Body of pancreas (tissue), 4 donors: ENCODE measurements at places on chromosomes 11 and 22. TPM values are rescaled to one million over a fixed set of nuclear protein-coding genes. Genes with fewer than 3 reads are reported as not detected.

GRCh38 chr11:110711448-110711775 is 825 bp downstream of the ARHGAP20 start:
- no peak for DNase-seq

DNA sequence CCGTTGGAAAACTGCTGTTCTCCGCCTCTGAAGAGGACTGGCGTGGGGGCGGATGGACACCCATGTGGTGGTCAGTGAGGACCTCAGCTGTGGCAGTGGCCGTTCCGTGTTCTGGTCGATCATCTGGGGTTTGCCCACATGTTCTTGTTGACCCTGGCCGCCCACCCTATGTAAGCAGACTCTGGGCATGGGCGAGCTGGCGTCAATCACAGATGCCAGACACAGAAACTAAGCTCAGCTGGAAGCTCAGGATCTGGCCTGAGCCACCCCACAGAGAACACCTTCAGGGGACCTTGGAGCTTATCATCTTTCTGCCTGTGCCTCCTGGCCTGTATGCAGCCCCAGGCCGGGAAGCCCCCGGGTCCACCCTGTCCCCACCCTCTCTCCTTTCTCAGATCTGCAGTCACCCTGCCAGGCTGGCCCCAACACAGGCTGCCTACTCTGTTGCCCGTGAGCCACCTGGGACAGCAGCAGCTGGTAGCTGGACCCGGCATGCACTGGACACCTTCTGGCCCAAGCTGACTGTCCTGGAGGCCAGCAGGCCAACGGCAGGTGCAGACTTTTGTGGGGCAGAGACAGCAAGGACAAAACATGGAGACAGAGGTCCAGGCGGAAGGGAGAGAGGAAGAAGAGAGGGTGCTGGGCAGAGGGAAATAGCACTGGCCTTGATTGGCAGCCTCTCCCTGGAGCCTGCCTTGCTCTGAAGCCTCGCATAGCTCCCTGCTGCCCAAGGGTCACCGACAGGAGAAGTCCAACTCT is 91.5 kb downstream of the PHF21B start:
- no peak for DNase-seq

DNA sequence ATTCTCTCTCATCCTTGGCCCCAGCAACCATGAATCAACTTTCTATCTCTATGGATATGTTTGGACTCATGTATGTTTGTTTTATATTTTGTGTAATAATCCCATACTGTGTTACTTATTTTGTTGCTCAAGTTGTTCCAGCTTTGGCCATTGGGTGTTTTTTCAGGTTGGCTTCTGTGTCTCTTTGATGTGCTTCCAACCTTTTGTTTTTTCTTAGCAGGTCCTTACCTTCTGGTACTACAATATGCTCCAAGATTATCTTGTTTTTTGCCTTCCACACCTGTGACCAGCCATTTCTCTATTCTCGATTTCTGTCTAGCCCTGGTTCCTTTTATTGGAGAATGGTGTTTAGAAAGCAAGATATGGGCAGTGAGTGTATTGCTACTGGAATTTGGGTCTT is 14.2 kb downstream of the GVQW3 start:
- DNase-seq: no peak

GRCh38 chr11:2577031-2577990 is 122.5 kb downstream of the KCNQ1OT1 start:
- peak; percentile 5 for DNase-seq

DNA sequence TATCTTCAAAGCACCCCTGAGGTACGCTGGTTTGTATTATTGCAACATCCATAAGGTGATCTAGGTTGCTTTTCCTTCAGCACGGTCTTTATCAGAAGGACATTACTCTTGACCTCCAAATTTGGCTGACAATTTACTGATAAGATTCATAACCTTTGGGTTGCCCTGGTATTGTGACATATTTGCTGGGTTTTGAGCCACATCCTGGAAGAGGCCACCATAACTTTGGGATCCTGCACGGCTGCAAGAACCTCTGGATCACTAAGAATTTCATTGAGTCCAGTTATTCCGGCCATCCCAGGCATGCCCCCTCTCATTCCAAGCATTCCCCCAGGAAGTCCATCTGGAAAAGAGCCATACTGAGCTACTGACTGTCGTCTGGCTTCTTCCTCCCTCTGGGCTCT is 6.5 kb upstream of the PLET1 start:
- DNase-seq: no peak

- no peak for DNase-seq
These were observed 23.2 kb downstream of the SHISAL1 start for GRCh38 chr22:44289414-44290171.

DNA sequence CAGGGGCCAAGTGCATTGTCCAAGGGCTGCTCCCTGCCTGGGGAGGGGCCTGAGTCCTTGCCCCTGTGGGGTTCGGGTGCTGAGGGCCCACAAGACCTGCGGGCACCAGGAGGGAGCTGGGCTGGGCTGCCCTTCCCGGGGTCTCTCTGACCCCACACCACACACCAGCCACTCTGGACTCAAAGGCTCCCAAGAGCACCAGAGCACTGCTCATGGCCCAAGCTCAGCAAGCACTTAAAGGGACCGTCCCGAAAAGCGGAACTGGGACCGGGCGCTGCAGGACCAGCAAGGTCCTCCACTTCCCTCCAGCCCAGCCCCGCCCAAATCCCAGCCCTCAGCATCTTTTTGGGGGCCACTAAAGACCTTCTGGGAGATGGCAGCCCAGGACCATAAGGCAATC is 5.3 kb downstream of the LSP1 start:
- DNase-seq: no peak

DNA sequence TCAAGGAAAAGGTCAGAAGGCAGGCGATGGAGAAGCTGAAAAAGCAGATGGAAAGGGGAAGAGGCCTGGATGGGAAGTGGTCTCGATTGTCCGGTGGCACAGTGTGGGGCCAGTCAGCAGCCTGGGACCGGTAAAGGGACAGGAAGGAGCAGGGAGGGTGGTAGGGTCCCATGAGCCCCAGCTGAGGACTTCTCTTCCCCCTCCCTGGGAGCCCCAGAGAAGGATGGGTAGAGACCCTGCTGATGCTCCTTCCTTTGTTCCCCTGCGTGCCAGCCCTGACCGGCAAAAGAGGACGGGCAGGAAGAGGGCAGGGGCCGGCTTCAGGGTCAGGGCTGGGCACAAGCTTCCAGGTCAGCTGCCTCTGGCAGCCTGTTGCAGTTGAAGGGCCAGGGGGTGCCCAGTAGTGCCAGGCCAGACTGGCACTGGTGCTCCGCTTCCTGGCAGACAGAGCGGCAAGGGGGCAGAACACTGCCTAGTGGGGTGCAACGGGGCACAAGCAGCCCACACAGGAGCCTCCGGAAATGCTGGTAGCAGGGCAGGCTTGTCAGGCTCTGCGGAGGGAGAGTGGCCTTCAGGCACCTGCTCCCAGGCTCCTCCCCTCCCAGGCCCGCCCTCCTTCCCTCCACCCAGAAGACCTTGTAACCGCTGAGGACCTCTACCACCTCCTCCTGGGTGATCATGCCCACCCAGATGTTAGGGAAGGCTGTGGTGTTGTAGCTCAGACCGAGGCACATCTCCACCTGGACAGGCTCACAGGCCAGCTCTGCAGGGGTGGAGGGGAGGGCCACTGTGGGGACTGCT is 739 bp upstream of the C1QTNF5 start:
- DNase-seq: no peak

DNA sequence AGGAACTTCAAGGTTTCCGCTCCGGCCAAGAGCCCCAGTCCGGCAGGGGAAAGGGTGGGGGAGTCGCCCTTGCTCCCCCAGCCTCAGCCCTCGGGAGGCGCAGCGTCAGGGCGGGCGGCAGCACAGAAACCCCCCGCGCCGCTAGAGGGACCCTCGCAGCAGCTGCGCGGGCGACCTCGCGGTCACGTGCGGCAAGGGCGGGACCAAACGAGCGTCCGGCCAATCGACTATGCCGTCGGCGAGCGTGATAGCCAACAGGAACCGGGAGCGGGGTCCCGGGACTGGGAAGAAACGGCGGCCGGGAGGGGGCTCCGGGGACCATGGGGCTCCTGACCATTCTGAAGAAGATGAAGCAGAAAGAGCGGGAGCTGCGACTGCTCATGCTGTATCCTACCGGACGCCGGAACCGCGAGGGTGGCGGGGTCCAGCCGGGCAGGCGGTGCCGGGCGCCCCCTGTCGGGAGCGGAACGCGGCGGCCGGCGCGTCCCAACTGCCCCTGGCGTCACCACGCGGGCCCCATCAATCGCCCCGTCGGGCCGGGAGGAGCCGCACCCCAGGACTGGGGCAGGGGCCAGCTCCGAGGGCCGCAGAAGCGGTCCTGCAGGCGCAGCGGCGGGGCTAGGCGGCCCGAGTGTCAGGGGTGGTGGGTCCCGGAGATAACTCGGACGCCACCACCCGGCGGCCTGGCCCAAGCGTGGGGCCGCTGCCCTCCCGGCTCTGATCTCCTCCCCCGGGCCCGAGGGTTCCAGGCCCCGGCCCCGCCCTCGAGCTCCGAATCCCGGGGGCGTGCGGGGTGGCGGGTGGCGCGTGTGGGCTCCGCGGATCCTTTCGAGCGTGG is at the start of gene ARL2:
Gene ARL2 (plus strand): TSS at position 273 of the 838 bp plus-strand sequence. CDS start 48 bp downstream, at position 321.
- DNase-seq: peak; percentile 85

DNA sequence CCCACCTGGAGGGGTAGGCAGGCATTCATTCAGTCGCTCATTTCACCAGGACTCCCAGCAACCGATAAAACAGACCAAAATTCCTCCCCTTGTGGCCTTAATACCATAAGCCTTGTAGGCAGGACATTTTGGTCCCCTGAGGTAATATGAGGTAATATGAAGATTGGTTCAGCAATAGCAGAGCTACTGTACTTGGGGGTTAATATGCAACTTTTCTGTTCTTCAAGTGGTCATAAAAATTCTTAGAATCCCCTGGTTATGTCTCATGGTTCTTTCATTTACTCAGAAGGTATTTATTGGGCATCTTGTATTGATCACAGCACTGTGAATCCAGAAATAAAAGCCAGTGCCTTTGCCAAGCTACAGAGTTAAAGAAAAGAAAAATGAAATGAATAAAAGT is 29.8 kb downstream of the SHISA8 start:
- no peak for DNase-seq

DNA sequence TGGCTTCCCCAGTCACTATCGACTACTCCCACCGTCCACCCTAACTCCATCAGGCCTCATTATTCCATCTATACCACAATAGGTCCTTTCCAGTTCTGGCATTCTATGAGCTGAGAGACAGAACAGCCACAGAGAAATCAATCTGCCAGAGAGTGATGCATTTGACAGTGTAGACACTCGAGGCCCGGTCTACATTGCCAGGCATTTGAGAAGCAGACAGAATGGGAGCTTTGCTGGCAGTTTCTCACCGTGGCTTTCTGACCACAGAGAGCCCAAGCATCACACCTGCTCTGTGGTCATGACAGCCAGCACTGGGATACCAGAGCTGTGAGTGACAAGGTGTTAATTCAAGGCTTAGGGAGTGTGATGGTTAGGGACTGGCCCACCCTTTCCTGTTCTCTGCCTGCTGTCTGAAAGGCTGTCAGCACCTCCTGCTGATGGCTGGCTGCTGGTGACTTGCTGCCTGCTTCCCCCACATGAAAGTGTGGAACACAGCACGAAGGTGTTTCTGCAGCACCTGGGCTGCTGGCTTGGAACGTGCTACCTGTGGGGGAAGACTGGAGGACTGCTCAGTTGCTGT is 137.8 kb downstream of the KIRREL3 start:
- no peak for DNase-seq

DNA sequence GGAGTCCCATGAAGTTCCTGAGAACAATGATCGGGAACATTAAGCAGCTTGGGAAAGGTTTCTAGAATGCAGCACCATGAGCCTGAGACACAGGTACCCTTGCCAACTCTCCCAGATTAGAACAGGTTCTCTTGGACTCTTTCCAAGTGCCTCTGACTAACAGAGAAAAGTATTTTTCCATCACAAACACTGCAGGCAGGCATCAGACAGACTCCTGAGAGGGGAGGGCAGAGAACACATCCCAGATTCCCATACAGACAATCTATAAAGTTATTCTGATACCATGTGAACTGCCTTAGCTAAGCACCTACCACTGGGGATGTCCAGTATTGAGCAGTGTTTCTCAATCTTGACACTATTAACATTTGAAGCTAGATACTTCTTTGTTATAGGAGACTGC is 27.3 kb downstream of the SERGEF start:
- peak; percentile 65 for DNase-seq

- DNase-seq: no peak
These were observed 307.7 kb upstream of the KIRREL3 start for GRCh38 chr11:127308291-127308690.

DNA sequence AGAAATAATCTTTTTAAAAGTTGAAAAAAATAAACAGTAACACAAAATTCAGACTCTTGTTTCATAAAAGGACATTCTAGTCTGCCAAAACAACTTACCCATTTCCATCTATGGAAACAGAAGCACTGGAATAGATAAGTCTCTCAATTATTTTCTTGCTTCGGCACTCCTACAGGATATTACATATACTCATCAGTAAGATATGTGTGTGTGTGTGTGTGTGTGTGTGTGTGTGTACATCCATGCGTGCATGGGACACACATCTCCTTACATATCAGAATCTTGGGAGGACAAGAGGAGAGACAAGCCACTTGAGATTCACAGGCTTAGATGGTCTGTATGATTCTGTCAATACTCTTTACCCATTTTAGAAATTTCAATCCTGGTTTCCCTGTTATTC is 144.6 kb downstream of the ATG16L2 start:
- no peak for DNase-seq

DNA sequence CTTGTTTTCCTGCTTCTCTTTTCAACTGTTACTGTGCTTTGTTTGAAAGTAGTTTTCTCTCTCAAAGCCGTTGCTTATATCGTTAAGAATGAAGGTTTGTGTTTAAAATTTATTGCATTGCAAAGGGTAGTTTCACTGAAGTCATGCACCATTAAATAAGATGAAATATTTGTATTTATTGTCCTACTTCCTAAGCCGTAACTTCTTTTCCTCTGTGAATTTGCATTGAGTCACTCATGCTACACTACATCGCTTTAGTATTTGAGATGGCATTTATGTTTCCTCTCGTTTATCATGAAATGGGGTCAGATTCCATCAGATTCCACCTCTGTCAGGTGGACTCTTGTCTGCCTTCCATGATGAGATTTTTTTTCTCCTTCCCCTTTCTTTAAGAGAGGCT is 65.8 kb upstream of the RASSF10 start:
- DNase-seq: no peak

- no peak for DNase-seq
These were observed 1004.5 kb upstream of the CCDC90B start for GRCh38 chr11:84290647-84291046.

- no peak for DNase-seq
These were observed 1.5 kb downstream of the WNT7B start for GRCh38 chr22:45975164-45976161.

- no peak for DNase-seq
These were observed 67.7 kb downstream of the PANX1 start for GRCh38 chr11:94196363-94196762.

TRIM49D1 gene
- not detected for total RNA-seq

AP2A2 gene
- 40.7 TPM for total RNA-seq

RAB36 gene
- 1.3 TPM for total RNA-seq

CHRNA10 gene
- 2.3 TPM for total RNA-seq

CFAP68 gene
- total RNA-seq: 31.6 TPM

ZP1 gene
- not detected for total RNA-seq

CYB5R2 gene
- not detected for total RNA-seq

GGTLC2 gene
- total RNA-seq: not detected

SLN gene
- total RNA-seq: 2.3 TPM

RASSF10 gene
- total RNA-seq: not detected

TRIM22 gene
- total RNA-seq: 20.4 TPM

GLB1L3 gene
- total RNA-seq: 1.3 TPM

C1QTNF4 gene
- 0.33 TPM for total RNA-seq

MS4A15 gene
- not detected for total RNA-seq

BBOX1 gene
- total RNA-seq: not detected

BDNF gene
- total RNA-seq: not detected

ACR gene
- total RNA-seq: not detected

TTC36 gene
- total RNA-seq: not detected
